ENCODE measurements at places on chromosomes 2 and 18. TPM values are rescaled to one million over a fixed set of nuclear protein-coding genes. Genes with fewer than 3 reads are reported as not detected.

- DNase-seq, result no peak
These were observed 97.8 kb upstream of the PXDN start for GRCh38 chr2:1841903-1842791.

DNA sequence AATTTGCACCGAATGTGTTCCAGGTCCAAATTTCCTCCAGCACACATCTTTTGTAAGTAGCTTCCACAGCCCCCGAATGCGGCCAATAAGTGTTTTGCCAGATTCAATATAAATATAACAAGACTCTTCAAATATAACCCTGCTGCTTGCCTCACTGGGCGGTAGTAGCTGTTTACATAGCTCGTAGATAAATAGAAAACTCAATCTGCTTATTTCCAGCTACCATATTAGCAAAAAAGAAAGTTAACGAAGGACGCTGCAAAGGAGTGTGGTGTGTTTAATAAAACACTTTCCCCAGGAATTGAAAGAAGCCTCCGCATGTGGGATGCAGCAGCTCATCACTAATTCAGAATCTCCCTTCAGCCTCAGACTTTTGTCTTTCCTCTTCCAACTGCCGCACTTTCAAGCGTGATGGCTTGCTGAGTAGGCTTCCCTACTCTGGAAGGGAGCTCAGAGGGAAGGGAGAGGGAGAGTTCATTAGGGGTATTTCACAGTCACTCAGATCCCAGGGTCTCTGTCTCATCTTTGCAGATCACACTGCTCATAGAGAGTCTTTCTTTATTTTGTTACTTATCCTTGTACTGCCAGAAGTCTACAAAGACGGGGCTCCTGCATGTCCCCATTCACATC is 367.0 kb downstream of the RND3 start:
- no peak for DNase-seq

DNA sequence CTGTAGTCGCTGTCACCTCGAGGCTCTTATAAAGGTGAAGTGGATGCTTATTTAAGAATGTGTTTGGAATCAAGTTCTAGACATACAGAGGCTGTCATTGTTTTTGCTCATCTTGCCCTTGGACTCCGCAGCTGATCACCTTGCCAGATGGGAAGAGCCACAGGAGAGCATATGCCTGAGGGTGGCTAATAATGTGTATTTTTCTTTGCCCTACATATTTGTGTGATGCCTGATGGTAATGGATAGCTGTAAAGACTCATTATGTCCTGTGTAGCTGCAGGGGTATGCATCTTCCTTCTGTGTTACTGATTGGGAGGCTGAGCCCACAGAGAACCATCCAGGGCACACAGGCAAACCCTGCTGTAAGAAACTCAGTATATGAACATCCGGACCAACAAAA is 61.7 kb downstream of the PRKCE start:
- no peak for DNase-seq

GRCh38 chr2:163436963-163437362 is 298.8 kb downstream of the FIGN start:
- DNase-seq, result no peak

DNA sequence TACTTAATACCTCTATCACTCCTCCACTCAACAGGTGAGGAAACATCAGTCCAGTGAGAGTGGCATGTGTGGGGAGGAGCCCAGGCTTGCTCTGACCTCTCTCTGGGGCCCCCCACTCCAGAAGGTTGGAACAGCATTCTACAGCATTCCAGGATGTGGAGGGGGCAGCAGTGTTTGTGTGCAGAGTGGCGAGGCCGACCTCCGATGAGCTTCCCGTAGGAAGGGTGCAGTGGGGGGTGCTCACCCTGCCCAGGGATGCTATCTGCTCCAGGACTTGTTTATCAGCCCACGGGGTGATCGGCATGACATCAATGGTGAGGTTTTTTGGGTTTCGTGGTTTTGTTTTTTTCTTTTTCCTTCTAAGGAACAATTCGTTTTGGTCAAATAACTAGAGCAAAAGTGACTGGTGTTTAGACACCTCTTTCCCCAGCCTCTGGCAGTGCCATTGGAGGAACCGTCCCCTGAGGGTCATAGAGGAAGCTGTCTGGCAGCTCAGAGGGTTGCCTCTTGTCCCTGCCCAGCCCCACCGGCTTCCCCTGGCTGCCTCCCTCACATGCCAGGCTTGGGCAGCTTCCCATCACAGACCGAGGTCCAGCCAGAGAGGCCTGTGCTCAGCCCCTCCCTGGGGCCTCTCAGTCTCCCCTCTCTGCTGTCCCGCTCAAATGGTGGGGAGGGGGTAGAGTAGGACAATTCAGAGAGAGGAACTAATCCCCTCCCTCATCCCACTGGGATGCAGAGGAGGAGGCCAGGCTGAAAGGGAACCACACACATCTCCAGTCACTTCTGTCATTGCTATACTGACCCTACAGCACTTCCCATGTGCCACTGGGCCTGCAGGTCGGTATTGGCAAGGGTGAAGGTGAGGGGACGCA is 96.5 kb downstream of the ZFP36L2 start:
- DNase-seq, result no peak

DNA sequence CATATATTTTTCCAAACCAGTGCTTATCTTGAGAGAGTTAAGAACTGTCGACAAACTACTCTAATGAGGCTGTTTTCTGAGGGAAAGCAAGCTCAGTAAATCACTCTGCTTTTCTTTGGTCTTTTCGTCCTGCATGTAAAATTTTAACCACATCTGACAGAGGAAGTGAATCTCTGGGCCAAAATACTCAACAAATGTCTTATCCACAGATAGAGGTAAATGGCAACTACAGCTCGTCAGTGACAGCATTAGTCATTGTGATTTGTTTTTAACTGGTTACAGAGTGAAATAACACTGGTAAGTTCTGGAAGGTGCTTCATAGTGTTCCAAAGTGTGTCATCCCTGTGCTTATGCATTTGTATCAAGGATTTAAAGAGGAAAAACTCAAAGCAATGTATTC is 82.6 kb upstream of the SLC8A1 start:
- no peak for DNase-seq

GRCh38 chr2:222305516-222306392 is 7.0 kb upstream of the PAX3 start:
- peak; percentile 72 for DNase-seq

GRCh38 chr2:239668042-239668441 is 267.2 kb upstream of the HDAC4 start:
- no peak for DNase-seq

GRCh38 chr2:132668189-132668823 is 1.7 kb downstream of the LYPD1 start:
- DNase-seq, result peak; percentile 73

DNA sequence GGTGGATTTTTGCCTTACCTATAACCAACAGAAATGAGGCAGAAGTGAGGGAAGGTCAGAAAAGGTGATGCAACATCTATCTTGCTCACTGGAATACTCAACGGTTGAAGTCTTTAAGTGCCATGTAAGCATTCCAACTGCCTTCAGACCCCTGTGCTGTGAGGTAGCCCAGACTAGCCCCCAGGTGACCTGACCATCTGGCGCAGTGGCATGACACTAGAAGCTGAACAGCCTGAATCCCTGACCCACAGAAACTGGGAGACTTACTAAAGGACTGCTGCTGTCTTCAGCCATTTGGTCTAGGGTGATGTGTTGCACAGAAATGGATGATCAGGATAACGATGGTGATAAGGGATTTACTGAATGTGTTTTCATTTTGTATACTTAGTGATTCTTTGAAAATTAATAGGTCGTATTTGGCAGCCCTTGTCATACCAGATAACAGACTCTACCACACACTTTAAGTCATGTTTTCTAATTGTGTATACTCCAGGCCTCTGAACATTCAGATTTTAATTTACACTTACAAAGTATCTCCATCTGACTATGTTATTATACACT is 161.5 kb downstream of the STK39 start:
- no peak for DNase-seq

DNA sequence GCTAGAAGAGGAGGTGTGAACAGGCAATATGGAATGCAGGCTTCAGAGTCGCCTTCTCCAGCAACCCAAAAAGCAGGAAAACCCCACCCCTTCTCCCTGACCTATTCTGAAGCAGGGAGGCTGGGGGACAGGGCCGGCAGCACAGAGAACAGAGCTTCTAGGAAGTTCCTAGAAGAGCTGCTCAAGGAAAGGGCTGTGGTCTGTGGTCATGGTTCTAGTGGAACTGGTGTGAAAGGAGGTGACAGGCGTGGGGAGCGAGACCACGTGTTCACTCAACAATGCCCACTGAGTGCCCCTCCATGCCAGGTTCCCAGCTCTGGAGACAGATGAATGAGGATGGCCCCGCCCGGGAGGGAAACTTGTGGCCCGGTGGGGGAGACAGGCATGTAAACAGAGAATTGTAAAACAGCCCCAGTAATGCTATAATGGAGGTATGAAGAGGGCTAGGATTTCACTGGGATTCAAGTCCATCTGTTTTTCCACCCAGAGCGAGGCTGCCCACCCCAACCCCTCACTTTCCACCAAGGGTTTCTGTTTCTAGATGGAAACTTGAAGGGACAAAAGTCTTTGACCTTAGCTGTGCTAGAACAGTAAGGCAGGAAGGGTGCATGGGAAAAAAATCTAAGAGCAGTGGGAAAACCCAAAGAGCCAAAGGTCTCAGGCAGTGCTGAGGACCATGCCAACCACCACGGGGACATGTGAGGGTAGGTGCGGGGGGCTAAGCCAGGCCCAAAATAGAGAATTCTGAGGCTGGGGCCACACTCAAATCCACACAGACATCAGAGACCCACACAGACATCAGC is 71.8 kb downstream of the TNS1 start:
- no peak for DNase-seq

GRCh38 chr2:29260142-29260772 is 145.0 kb downstream of the CLIP4 start:
- no peak for DNase-seq

DNA sequence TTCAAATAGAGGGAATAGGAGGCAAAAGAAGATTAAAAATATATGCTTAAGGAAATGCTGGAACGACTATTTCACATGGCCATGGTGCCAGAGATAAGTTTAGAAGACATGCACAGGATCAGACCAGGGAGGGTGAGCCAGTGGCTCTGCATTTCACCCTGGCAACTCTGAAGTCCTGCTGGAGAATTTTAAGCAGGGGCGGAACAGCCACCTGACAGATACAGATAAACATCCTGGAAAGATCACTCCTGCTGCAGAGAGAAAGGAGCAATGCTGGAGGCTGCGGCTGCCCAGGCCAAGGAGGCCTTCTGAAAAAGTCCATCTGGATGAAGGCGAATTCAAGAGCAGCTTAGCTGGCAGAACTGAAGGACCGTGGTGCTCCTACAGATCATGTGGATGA is 755.9 kb downstream of the RNF144A start:
- DNase-seq, result no peak

GRCh38 chr2:236348279-236348678 is 84.1 kb upstream of the ASB18 start:
- DNase-seq, result no peak

Gene REG3A
- total RNA-seq, result not detected

Gene NCL
- 1,478 TPM for total RNA-seq

Gene MC2R
- total RNA-seq, result not detected

Gene KCNG3
- total RNA-seq, result 21.3 TPM

Gene ASB18
- total RNA-seq, result not detected

Gene DSC2
- 39.7 TPM for total RNA-seq

Gene ZAP70
- total RNA-seq, result not detected

Gene ZNF804A
- total RNA-seq, result not detected

Gene LYPD1
- 2.1 TPM for total RNA-seq
